ENCODE measurements at places on chromosomes 1 and 21.

GRCh38 chr1:74650561-74650960 lies 23.0 kb downstream of the ERICH3 start:
- DNase-seq = no peak

DNA sequence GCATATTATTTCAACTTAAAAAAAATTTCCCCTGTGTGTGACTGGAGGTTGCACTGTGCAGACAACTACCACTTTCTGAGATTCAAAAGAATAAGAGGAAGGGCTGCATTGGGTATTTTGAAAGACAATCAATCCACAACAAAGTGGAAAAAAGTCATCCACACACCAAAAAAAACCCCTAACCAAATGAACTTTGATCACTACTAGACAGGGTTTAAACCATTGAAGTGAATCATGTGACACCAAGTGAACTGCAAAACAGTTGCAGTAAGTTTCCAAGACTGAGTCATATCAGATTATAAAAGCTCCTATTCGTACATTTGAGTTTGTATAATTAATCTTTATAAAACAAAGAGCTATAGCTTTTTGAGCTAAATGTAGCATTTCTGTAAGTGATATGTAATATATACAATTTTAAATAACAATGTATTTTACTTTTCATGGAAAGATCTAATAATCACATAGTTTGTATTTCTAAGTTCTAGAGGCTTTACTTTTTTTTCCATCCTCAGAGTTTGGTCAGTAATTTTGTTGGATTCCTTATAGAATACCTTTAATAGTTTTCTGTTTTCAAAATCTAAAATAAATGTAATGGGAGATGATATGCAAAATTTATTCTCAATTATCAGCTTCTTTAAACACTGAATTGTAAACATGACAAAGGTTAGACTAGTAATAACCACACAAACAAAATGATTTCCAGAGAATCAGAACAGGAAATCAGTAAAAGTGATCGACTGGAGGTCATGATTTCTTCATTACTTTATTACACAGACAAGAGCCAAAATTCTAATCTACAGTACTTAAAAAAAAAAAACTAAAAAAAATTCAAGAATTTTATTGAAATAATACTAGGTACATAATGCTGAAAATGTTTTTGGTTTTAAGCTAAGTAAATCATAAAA lies 50.5 kb upstream of the GFI1 start:
- DNase-seq = no peak

DNA sequence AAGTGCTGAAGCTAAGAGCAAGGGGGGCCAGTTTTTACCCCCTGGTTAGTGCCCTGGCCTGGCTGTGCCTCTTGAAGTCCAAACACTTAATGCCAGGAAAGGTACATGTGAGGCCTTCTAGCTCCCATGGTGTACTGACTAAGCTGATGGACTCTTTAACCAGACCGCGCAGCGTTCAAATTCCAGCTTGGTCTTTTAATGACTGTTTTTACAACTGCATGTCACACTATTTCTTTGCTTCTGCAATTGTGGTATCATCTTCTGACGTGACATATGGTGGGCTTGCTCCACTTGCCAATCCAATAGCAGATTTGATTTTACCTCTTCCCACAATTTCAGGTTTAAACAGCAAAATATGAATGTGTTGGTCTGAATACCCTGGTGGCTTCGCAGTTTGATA lies 197.3 kb downstream of the HUNK start:
- DNase-seq = no peak

- DNase-seq = no peak
Measured at GRCh38 chr1:31708324-31708723, 4.5 kb upstream of the COL16A1 start.

DNA sequence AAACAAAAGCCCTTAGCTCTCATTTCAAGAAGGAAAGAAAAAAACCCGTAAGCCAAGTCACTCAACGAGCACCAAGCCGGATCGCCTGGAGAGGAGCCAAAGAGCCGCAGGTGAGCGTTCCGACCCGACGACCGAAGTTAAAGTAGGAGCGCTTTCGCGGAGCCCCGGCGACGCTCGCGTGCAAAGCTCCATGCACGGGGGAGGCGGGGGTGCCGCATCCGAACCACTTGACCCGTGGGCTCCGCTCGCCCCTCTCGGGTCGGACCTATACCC lies 382 bp downstream of the GPBP1L1 start:
- DNase-seq = peak; percentile 70

GRCh38 chr1:40302475-40302874 lies 14.6 kb downstream of the COL9A2 start:
- DNase-seq = no peak

Data from hematopoietic multipotent progenitor cell treated with erythropoietin and hydrocortisone succinate and interleukin-3 and kit ligand, for 15 days (in vitro differentiated cells).